Lower lobe of right lung (tissue), 2 donors: ENCODE measurements at places on chromosomes 1 and 21. TPM values are rescaled to one million over a fixed set of nuclear protein-coding genes. Genes with fewer than 3 reads are reported as not detected.

The RNU1-2 gene
- 6,803 TPM for total RNA-seq

The ROR1 gene
- 15.8 TPM for total RNA-seq

DNA sequence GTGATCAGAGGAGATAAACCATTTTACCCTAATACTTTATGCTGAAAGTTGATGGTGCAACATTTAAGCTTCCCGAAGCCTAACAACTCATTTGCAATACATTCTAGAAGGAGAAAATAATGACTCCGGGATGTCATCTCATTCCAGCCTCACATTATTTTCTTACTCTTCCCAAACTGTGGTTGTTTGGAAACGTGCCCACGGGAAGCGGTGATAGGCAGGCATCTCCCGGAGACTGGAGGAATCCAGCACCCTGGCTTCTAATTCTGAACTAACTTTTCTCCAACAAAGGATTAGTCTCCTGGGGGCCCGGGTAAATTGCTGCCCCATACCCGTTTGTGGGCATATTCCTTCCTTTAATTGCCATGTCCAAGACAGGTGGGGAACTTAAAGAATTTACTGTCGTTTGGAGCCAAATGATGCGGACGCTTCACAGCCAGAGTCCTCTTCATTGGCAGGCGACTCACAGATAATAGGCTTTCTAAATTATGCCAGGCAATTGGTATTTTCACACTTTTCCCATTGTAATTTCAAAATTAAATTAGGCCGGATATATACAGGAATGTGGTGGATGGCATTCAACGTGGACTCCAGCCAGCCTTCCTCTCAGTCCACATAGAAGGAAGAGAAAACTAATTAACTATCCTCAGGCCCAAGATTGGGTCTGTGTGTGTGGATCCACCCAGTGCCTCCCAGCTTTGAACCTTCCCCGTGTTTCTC is 278.1 kb downstream of the AJAP1 start:
- no peak overlapping the region for H3K4me3 ChIP-seq
- DNase-seq: no peak
- no peak overlapping the region for H3K27ac ChIP-seq
- no peaks in the 10 kb centered on the region for H3K4me1 ChIP-seq
- no peaks in the 10 kb centered on the region for H3K27me3 ChIP-seq

DNA sequence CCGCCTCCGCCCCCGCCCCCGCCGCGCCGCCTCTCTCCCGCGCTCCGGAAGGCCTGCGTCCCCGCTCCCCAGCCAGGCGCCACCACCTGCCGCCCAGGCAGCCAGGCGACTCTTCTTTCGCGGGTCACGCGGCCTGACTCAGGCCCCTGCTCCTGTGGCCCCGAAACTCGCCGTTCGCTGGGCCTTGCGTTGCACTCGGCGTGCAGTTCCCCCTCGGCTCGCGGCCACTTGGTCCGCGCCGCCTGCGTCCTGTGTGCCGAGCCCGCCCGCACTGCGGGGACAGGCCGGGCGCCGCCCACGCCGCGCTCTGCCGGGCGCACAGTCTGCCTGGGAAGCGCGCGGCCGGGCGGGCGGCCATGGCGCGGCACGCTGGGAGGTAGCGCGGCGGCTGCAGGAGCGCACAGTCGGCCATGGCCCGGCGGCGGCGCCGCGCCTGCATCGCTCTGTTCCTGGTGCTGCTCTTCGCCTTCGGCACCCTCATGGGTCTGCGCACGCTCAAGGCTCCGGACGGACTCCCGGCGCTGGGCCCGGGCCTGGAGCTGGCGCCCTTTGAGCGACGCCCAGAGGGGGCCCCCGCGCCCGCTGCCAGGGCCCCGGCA is at the start of gene MANEAL:
Gene MANEAL (plus strand): TSS at position 75 of the 599 bp plus-strand sequence. CDS start 336 bp downstream, at position 411.
- H3K27me3 ChIP-seq: peaks cover 3% of the 10 kb centered on the region
- no peak within 1 kb of the TSS for H3K27ac ChIP-seq
- no peaks in the 10 kb centered on the region for H3K36me3 ChIP-seq
- peaks cover 20% of the 10 kb centered on the region for H3K4me1 ChIP-seq

DNA sequence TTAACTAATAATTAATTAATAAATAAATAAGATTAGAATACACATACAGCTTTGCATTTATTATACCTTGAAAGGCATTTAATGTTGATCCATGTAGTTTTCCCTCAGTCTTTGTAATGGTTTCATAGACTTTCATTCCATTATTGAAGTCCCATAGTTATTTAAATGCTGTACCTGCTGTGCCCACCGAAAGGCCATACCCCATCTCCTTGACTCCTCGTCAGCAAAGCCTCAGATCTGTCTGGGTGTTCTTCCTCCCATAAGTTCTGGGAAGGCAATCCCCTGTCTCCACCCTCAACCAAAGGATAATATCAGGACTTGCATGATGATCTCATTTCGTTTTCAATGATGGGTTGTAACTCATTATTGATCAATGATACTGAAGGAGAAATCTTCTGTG is 17.1 kb downstream of the CCN1 start:
- no peak overlapping the region for H3K4me3 ChIP-seq
- no peak for DNase-seq
- H3K27ac ChIP-seq: no peak overlapping the region
- no peaks in the 10 kb centered on the region for H3K4me1 ChIP-seq
- no peaks in the 10 kb centered on the region for H3K36me3 ChIP-seq

- H3K36me3 ChIP-seq: no peaks in the 10 kb centered on the region
- no peak overlapping the region for H3K27ac ChIP-seq
- DNase-seq: no peak
- no peaks in the 10 kb centered on the region for H3K4me1 ChIP-seq
- no peak overlapping the region for H3K4me3 ChIP-seq
Measured at GRCh38 chr1:32404946-32405345, 10.7 kb upstream of the BSDC1 start.

DNA sequence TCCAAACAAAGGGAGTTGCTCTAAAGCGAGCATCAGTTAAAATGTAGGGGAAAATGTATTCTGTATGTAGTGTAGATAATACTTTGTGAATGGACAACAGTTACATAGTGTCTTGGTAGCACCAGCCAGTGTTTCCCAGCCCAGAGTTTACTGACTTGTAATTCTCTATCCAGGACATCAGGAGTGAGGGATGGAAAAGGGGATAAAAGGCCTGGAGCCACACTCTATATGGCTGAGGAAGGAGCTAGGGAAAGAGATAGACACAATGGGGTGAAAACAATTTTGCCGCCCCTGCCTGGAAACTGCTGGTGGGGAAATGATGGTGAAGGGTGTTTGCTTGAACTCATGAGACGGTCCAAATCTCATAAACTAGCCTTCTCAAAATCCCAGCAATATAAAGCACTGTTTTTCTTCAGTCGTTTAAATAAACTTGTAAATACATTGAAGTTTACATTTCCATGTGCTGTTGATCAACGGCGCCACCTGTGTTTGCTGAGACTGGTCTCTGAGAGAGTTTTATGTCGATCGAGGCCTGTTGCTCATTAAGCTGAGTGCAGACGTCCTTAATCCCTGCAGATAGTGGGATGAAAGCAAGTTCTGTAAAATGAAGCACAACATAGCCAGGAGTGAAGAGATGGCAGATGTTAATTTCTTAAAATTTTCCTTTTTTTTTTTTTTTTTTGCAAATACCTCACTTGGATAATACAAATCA is 27.9 kb upstream of the AGO1 start:
- DNase-seq: no peak
- peaks cover 15% of the 10 kb centered on the region for H3K4me1 ChIP-seq
- no peak overlapping the region for H3K4me3 ChIP-seq
- H3K27ac ChIP-seq: no peak overlapping the region
